ENCODE measurements at places on chromosomes 2 and 18.

- DNase-seq: no peak
Observed at GRCh38 chr2:184449760-184450159, 148.6 kb upstream of the ZNF804A start.

DNA sequence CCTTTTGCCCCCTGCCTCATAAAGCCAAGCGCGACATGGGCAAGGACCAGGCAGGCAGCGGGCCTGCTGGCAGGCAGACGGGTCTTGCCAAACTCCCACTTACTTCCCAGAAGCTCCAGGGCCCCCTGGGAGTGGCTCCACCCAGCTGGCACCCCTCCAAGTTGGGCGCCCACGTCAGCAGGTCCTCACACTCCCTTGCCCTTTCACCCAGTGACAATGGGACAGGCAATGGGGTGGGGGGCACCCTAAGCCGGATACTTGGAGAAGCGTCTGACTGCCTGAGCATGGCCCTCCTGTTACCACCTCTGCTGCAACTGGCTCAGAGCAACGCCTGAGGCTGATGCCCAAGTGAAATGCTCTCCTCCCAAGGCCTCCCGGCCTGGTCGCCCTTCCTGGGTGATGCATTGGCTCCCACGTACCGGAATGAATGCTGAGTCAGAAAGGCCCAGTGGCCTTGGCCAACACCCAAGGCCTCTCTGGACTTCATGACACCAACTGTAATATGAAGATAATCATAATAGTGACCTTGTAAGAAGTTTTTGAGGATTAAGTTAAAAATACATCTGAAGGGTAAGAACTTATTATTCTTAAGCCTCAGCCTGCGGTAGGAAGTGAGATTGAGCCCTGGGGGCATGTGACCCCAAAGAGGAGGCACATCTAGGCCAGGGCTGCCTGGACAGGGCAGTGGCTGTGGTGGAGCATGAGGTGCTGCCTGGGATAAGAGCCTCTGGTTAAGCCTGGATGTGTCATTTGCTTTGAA lies 31.6 kb downstream of the KCNK3 start:
- DNase-seq: no peak

DNA sequence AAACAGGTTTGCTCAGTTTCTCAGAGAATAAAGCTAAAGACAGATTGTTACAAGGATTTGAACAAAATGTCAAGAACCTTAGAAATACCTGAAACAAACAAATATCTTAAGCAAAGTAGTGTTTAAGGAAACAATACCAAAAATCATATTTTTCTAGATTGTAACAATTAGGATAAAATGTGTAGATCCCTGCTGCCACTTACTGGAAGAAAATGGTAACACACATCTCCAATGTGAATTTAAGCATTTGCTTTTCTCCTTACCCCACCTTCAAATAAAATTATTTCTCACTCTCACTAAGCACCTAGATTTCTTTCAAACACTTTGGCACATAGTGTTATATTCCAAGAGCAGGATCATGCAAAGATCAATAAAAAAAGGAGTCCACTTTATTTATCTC lies 34.9 kb downstream of the SUCLG1 start:
- DNase-seq: no peak

GRCh38 chr2:3754280-3754679 lies 50.9 kb downstream of the DCDC2C start:
- no peak for DNase-seq

DNA sequence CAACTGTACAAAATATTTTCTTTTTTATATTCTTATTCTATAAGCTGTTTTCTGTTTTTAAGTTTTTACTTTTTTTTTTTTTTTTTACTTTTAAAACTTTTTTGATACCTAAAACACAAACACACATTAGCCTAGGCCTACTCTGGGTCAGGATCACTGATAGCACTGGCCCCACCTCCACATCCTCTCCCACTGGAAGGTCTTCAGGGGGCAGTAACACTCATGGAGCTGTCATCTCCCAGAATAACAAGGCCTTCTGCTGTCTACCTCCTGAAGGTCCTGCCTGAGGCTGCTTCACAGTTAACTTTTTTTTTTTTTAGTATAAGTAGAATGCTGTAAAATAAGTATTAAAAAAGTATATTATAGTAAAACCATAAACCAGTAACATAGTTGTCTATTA lies 415.1 kb downstream of the PTPRM start:
- no peak for DNase-seq

DNA sequence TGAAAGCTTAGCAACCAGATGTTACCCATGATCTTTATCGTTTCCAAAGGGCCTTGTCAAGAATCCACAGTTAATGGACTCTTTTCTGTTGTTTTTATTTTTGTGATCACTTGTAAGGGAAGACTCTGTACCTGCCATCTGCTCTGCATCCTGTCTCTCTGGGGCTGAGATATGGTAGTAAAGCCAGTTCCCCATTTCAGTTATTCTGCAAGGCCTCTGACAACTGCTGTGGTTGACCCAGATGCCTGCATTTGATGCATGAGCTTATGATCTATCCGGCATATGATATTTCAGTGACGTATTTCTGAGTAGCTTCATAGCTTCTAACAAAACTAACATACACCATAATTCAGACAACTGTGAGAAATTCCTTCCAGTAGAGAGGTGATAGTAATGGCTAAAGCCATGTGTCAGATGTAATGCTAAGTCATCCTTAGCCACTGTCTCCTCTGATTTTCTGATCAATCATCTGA lies 105.1 kb downstream of the TPO start:
- no peak for DNase-seq

DNA sequence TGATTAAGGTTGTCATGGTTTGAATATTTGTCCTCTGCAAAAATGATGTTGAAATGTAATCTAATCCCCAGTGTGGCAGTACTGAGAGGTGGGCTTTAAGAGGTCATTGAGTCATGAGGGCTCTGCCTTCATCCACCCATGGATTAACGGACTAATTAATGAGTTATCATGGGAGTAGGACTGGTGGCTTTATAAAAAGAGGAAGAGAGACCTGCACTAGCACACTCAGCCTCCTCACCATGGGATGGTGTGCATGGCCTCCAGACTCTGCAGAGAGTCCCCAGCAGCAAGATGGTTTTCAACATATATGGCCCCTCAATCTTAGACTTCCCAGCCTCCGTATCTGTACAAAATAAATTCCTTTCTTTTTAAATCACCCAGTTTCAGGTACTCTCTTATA lies 41.0 kb downstream of the DTNB start:
- DNase-seq: no peak

GRCh38 chr2:135993421-135993820 lies 8.0 kb upstream of the DARS1 start:
- no peak for DNase-seq

All from stimulated activated CD4-positive, alpha-beta T cell treated with anti-CD3 and anti-CD28 coated beads, Interleukin-1b, Interleukin-23, amount 100 ng/mL, for 4 hours (primary cell).